NCI-H460 (cell line): ENCODE measurements at places on chromosomes 6 and 20. TPM values are rescaled to one million over a fixed set of nuclear protein-coding genes. Genes with fewer than 3 reads are reported as not detected.

JPH2 gene
- 1.4 and 1.7 TPM in 2 replicates for total RNA-seq

PKIB gene
- not detected in 2 replicates for total RNA-seq

ZFP57 gene
- total RNA-seq: not detected in 2 replicates

EPB41L2 gene
- 4.7 and 7.3 TPM in 2 replicates for total RNA-seq

MTFR2 gene
- total RNA-seq: 5.7 and 6.0 TPM in 2 replicates

LTA gene
- not detected in 2 replicates for total RNA-seq

PRDM13 gene
- 1.6 and 2.8 TPM in 2 replicates for total RNA-seq

KHDC1L gene
- total RNA-seq: not detected in 2 replicates

DNMT3B gene
- total RNA-seq: 1.0 and 2.2 TPM in 2 replicates

SLC35D3 gene
- not detected in 2 replicates for total RNA-seq

ULBP2 gene
- total RNA-seq: 3.8 and 4.5 TPM in 2 replicates

SLC32A1 gene
- not detected in 2 replicates for total RNA-seq

FERMT1 gene
- 12.0 and 12.9 TPM in 2 replicates for total RNA-seq

AVP gene
- not detected in 2 replicates for total RNA-seq

PDE10A gene
- 233 and 245 TPM in 2 replicates for total RNA-seq

CALHM5 gene
- 0.03 and 0.05 TPM in 2 replicates for total RNA-seq

TCF15 gene
- total RNA-seq: 0.32 TPM in 1 of 2 replicates, not detected in the other

INSM1 gene
- not detected in 2 replicates for total RNA-seq

PTK6 gene
- 1.5 and 2.2 TPM in 2 replicates for total RNA-seq

SCRT2 gene
- total RNA-seq: not detected in 2 replicates

FKBP1C gene
- 0.43 and 0.47 TPM in 2 replicates for total RNA-seq

SLC52A3 gene
- 0.02 TPM in 1 of 2 replicates, not detected in the other for total RNA-seq

CCN5 gene
- 5.3 and 8.1 TPM in 2 replicates for total RNA-seq

KCNQ5 gene
- total RNA-seq: 0.84 TPM in 2 replicates

REM1 gene
- total RNA-seq: not detected in 2 replicates
